ENCODE measurements at places on chromosomes 4 and X.

GRCh38 chr4:55819634-55820033, at the start of gene EXOC1L:
TSS of gene EXOC1L (plus strand) at chr4:55819790. CDS start at chr4:55820027, 237 bp downstream.
- DNase-seq: no peak

GRCh38 chrX:107676559-107677378, 48.5 kb downstream of the PRPS1 start:
- peak; percentile 61 for DNase-seq

DNA sequence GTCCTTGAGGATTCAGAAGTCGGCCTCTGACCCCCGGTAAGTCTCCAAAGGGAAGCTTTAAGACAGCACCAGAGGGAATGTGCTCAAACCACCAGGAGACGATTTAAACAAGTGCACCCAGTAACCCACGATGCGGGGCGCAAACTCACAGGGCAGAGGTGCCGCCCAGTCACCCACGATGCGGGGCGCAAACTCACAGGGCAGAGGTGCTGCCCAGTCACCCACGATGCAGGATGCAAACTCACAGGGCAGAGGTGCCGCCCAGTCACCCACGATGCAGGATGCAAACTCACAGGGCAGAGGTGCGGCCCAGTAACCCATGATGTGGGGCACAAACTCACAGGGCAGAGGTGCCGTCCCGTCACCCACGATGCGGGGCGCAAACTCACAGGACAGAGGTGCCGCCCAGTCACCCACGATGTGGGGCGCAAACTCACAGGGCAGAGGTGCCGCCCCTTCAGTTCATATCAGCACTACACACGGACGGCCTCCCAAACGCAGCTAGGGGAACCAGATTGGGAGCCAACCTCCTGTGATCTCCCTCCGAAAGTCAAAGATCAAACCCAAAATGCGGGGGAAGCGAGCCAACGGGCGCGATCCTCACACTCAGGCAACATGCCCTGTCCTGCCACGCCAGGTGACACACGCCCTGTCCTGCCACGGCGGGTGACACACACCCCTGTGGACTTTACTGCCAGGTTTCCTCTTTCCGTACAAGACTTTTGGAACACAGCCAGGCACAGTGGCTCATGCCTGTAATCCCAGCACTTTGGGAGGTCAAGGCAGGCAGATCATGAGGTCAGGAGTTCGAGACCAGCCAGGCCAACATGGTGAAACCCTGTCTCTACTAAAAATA, 11.3 kb downstream of the PPP2R3B start:
- no peak for DNase-seq

- DNase-seq: no peak
Observed at GRCh38 chrX:78075787-78076389, 28.2 kb upstream of the PGK1 start.

DNA sequence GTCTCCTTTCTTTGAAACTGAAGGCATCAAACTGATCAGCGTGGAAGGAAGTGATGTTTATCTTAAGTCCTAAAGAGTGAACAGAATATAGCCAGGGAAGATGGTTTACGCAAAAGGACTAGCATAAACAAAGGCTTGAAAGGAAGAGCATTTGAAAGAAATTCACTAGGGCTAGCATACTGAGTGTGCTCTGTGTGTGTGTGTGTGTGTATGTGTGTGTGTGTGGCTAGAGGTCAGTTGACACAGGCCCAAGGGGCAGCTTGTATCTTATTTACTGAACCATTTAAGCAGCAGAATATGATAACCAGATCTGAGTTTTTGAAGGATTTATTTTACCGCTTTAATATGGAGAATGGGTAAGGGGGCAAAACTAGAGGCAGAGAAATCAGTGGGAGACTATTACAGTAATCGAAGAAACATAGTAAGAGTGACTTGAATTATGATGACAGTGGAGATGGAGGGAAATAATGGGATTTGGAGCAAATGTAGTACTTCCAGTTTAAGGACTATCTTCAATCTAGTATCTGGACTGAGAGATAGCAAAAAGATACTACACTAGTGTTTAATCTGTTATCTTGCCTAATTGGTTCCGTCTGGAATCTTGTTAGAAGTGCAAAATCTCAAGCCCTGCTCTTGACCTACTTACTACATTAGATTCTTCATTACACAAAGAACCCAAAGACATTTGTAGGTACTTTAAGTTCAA, 36.9 kb downstream of the CEP44 start:
- DNase-seq: no peak
